ENCODE measurements at places on chromosomes 3 and 15.

GRCh38 chr15:27702581-27702980 is 396.5 kb downstream of the OCA2 start:
- no peaks in the 10 kb centered on the region for H3K36me3 ChIP-seq
- no peak overlapping the region for H3K4me3 ChIP-seq
- no peaks in the 10 kb centered on the region for H3K27me3 ChIP-seq
- H3K27ac ChIP-seq, result no peak overlapping the region
- no peaks in the 10 kb centered on the region for H3K4me1 ChIP-seq
- DNase-seq, result no peak

DNA sequence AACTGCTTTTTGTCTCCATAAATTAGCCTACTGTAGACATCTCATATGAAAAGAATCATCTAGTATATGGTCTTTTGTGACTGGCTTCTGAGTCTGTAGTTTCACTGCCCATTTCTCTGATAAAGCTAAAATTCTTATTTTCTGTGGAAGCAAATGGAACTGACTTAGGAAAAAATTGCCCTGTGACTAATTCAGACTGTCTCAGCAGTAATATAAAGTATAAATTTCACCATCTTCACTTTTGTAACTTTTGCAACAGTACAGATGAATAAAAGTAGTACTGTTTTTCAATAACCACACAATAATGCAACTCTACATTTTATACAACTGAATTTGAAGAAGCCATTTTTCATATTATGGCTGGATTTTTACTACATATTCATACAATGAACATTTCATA is 104.1 kb downstream of the TBC1D5 start:
- DNase-seq, result no peak
- H3K36me3 ChIP-seq, result peaks cover 18% of the 10 kb centered on the region

DNA sequence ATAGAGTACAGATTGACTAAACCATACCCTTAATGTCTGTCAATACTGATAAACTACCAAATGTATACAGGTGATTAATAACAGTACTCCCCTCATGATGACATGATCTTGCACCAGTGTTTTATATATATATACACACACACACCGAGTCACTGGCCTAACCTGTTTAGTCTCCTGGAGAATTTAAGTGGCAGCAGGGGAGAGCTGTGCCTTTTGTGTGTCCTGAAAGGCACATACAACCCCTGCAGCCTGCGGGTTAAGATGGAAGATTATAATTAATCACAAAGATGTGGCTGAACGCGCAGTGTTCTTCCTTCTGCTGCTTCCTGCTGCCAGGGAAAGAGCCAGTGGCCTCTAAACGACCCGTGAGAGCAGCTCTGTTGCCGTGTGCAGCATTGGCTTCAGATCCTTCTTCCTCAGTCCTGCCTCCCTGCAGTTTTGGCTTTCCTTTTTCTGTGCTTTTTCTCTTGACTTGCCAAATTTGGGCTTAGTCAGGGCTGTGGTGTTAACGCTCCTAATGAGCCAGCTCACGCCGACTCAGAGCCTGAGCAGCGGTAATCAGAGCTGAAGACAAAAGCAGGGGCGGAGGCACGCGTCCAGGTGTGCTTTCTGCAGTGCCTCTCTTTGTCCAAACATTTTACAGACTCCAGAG is 42.5 kb upstream of the UBE3A start:
- H3K27ac ChIP-seq, result no peak overlapping the region
- H3K27me3 ChIP-seq, result peaks cover 9% of the 10 kb centered on the region
- H3K4me3 ChIP-seq, result no peak overlapping the region
- no peaks in the 10 kb centered on the region for H3K4me1 ChIP-seq
- H3K36me3 ChIP-seq, result no peaks in the 10 kb centered on the region

- no peaks in the 10 kb centered on the region for H3K27me3 ChIP-seq
- H3K36me3 ChIP-seq, result no peaks in the 10 kb centered on the region
- no peak overlapping the region for H3K27ac ChIP-seq
- no peaks in the 10 kb centered on the region for H3K4me1 ChIP-seq
- no peak overlapping the region for H3K4me3 ChIP-seq
- DNase-seq, result no peak
Measured at GRCh38 chr3:117063930-117064329, 354.4 kb downstream of the TUSC7 start.

GRCh38 chr3:150775001-150775599 is 12.1 kb upstream of the SIAH2 start:
- DNase-seq, result no peak
- no peaks in the 10 kb centered on the region for H3K4me1 ChIP-seq
- H3K27ac ChIP-seq, result no peak overlapping the region

- DNase-seq, result no peak
- H3K27ac ChIP-seq, result peak overlapping the region; percentile 98
- H3K36me3 ChIP-seq, result peaks cover 20% of the 10 kb centered on the region
- no peaks in the 10 kb centered on the region for H3K27me3 ChIP-seq
Measured at GRCh38 chr15:41115161-41115651, 874 bp downstream of the INO80 start.

DNA sequence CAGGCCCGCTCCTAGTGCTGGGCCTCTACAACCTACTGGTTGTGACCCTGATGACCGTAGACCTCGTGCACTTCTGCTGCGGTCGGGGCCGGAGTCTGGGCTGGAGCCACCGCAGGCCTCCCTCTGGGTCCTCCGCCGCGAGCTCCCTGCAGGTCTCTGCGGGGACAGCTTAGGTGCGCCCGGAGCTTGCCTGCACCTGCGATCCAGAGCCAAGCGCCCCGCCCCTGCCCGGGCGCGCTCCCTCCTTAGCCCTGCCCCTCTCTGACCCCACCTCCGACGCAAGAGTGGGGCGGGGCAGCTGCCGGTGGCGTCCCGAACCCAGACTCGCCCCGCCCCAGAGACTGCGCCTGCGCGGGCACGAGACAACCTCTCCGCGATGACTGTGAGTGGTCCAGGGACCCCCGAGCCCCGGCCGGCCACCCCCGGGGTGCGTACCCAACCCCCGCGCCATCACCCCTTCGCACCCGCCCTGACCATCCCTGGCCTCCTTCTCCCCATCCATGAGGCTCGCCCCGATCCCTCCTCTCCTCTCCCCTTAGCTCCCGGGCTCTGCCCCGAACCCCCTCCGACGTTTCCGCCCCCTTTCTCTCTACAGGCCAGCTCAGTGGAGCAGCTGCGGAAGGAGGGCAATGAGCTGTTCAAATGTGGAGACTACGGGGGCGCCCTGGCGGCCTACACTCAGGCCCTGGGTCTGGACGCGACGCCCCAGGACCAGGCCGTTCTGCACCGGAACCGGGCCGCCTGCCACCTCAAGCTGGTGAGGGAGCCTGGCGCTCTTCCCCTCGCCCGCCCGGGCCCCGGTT is at the start of gene UNC45A:
Gene UNC45A (plus strand): TSS at position 337 of the 803 bp plus-strand sequence. CDS start 40 bp downstream, at position 377.
- peak; percentile 88 for DNase-seq
- no peaks in the 10 kb centered on the region for H3K27me3 ChIP-seq
- H3K4me3 ChIP-seq, result peak within 1 kb of the TSS; percentile 98
- H3K27ac ChIP-seq, result peak within 1 kb of the TSS; percentile 95

DNA sequence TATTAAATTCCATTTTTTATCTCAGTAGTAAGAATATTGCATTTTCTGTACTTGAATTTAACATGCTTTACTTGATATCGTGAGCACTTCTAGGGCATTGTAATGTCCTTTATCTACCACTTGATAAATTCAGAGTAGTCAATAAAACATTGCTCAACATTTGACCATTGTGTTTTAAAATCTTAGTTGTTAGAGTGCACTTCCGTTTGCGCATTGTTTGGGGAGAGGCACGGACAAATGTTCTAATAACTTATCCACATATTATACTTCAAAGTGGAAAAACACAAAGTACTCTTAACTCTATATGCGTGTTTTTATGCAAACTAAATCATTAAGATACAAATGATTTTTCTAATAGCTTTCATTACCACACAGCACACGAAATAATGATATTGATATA is 419 bp downstream of the FAM227B start:
- DNase-seq, result no peak
- peaks cover 22% of the 10 kb centered on the region for H3K4me1 ChIP-seq

DNA sequence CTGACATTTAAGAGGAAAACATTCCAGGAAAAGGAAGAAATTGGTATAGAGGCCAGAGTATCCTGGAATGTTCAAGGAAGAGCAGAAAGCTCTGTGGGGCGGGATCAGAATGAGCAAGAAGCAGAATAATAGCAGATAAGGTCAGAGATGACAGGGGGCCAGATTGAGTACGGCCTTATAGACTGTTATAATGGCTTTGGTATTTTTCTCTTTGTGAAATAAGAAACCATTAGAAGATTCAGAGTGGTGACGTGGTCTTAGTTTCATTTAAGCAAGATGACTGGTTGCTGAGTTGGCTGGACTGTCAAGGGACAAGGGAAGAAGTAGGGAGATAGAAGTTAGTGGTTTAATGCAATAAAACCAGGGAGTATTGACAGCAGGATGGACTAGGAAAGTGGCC is 218.3 kb upstream of the SOX2 start:
- H3K27me3 ChIP-seq, result no peaks in the 10 kb centered on the region

DNA sequence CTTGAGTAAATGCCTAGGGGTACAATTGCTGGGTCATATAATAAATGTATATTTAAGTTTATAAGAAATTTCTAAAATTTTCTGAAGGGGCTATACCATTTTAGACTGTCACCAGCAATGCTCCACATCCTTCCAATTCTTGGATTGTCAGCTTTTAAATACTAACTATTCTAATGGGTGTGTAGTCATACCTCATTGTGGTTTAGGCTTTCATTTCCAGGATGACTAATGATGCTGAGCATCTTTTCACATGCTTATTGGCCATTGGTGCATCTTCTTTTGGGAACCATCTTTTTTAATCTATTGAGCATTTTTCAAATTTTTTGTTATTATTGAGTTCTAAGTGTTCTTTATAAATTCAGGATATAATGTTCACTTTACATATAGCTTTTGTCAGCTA is 52.5 kb upstream of the CORO2B start:
- H3K27ac ChIP-seq, result no peak overlapping the region
- DNase-seq, result no peak
- peaks cover 10% of the 10 kb centered on the region for H3K27me3 ChIP-seq
- H3K36me3 ChIP-seq, result peaks cover 3% of the 10 kb centered on the region

DNA sequence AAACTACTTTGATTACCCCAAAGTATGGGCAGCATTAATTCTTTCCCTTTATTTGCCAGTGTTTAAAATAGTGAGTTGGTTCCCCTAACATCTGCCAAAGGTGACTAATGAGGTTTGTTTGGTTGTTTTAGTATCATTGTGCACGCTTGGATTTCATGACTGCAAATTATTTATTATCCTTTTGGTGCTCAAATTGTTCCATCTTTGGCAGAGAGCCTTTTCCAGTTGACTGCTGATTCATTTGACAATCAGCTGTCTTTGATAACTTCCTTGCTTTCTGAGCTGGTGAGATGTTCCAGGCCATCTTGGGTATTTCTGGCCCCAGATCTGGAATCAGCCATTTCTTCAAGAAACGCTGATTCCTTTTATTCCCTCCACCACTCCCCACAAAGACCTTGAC is 8.9 kb downstream of the DLEC1 start:
- H3K27me3 ChIP-seq, result peaks cover 19% of the 10 kb centered on the region
- no peak overlapping the region for H3K27ac ChIP-seq
- no peaks in the 10 kb centered on the region for H3K36me3 ChIP-seq
- no peak for DNase-seq

DNA sequence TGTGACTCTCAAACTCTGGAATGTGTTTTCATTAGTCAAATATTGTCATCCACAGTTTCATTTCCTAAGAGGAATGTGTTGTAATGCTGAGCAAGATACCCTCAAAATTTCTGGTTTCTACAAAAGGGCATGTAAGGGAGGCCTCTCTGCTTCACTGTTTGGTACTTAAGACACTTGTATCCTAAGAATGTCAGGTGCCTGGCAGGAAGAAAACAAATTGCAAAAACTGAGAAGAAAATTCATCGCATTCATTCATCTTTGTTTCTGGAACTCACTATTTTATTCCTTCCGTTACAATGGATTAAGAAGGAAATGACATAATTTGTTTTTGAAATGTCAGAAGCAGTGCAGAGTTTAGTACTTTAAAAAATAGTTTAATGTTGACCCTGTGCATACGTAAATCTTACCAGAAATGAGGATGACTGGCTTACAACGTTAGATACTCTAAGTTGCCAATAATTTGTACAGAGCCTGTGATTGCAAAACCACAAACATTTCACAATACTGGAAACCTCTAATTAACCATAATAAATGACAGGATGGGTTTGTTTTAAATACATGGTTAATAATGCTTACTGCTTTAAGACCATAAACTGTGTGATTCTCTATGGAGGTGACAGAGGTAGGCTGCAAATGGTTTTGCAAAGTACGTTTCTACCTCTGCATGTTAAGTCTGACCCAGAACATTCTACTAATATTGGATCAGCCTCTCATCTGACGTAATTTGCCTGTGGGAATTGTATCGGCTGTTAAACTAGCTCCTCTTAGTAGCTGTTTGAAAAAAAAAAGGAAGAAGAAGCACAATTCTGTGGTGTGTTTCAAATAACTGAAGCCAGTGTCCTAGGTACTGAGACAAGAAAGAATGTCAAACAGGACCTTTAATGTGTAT is 477.8 kb downstream of the RBMS3 start:
- no peaks in the 10 kb centered on the region for H3K36me3 ChIP-seq
- H3K4me3 ChIP-seq, result no peak overlapping the region
- no peak overlapping the region for H3K27ac ChIP-seq

DNA sequence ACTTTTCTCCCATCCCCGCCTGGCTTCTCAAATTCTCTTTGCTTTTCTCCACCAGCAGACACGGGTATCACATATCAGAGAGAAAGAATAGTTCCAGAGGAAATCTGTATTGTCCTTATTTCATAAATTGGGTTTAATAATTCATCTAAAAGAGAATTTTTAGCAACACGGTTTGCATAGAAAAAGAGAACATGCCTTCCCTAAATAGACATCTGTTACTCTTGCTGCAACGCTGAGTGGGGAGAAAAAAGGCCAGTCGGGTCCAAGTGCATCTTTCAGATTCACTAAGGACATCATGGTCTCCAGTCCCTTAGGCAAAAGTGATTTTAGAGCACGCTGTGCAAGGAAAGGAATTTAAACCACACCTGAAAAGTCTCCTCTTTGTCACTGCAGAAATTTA is 201.3 kb downstream of the ABHD5 start:
- no peak overlapping the region for H3K27ac ChIP-seq
- peaks cover 25% of the 10 kb centered on the region for H3K4me1 ChIP-seq
- DNase-seq, result no peak
- H3K27me3 ChIP-seq, result peaks cover 35% of the 10 kb centered on the region
- H3K36me3 ChIP-seq, result no peaks in the 10 kb centered on the region

- no peaks in the 10 kb centered on the region for H3K36me3 ChIP-seq
- H3K27me3 ChIP-seq, result no peaks in the 10 kb centered on the region
- no peaks in the 10 kb centered on the region for H3K4me1 ChIP-seq
- no peak for DNase-seq
Measured at GRCh38 chr15:27699699-27700098, 399.4 kb downstream of the OCA2 start.

DNA sequence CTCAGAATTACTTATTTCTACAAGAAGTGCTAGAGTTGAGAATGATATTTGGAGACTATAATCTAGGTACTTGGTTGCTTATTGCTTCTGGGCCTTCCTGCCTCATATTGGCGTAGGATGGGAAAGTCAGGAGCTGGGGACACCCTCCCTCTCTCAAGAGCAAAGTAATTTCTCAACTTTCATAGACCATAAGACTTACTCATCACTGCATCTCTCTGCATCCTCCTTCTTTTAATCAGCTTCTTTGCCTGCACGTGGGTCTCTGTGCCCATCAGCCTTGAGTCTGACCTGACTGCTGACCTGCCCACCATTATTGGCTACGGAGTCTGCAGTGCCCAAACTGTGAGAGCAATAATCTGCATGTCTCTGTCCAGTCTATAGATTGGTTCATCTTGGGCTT is 27.3 kb upstream of the XIRP1 start:
- H3K27me3 ChIP-seq, result no peaks in the 10 kb centered on the region
- peaks cover 46% of the 10 kb centered on the region for H3K4me1 ChIP-seq
- no peaks in the 10 kb centered on the region for H3K36me3 ChIP-seq
- H3K27ac ChIP-seq, result peak overlapping the region; percentile 14
- H3K4me3 ChIP-seq, result no peak overlapping the region

- no peaks in the 10 kb centered on the region for H3K27me3 ChIP-seq
- H3K4me3 ChIP-seq, result no peak overlapping the region
- DNase-seq, result no peak
Measured at GRCh38 chr3:197906850-197907187, 43.2 kb upstream of the RPL35A start.
